A172 (cell line): ENCODE measurements at places on chromosomes 1 and 21. TPM values are rescaled to one million over a fixed set of nuclear protein-coding genes. Genes with fewer than 3 reads are reported as not detected.

The CHIA gene
- total RNA-seq, result not detected in 2 replicates

The ACTL8 gene
- not detected in 2 replicates for total RNA-seq

The VAV3 gene
- 0.65 and 0.88 TPM in 2 replicates for total RNA-seq

The CHAF1B gene
- 25.9 and 33.9 TPM in 2 replicates for total RNA-seq

- DNase-seq, result no peak
Observed at GRCh38 chr1:243963571-243963970, 87.5 kb upstream of the ZBTB18 start.

GRCh38 chr1:9263276-9263855 is 28.8 kb downstream of the H6PD start:
- no peak for DNase-seq

DNA sequence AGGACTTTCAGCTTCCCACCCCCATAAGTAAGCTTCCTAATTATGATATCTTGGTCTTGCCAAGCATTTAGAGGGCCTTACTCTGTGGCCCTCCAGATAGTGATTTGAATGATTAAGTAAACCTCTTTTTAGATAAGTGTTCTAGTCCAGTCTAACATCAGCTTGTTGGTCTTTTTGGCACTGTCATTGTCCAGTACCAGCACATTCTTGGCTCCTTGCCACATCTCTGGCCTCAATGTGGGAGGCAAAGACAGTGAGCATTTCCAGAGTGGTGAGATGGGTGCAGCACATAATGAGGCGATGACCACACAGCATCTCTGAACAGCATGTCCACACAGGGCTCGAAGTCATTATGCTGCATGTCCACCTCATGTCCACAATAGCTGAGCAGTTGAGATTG is 6.1 kb downstream of the CAPZA1 start:
- DNase-seq, result peak; percentile 8

GRCh38 chr1:162530307-162530987 is 31.1 kb upstream of the UAP1 start:
- no peak for DNase-seq

GRCh38 chr1:154614901-154615300 is 6.9 kb upstream of the ADAR start:
- no peak for DNase-seq

DNA sequence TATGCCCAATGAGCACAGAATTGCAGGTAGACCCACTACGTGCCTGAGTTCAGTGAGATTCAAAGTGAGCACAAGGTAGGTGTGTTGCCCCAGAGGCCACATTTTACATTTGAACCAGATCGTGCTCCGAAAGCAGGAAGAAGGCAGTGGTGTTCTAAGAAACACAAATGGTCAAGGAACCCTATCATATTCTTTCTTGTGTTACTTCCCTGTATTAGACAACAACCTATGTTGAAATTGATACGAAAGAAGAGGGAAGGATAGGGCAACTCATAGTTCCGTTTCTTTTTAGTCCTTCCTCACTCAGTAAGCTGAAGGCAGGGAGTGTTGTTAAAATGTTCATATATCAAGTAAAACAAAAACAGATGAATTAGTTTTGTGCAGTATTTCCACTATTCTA is 33.9 kb downstream of the OLFML2B start:
- no peak for DNase-seq

GRCh38 chr1:151720974-151721787 is at the start of gene RIIAD1:
RIIAD1 (plus strand) TSS chr1:151721522; CDS start chr1:151721537, 15 bp downstream.
- DNase-seq, result no peak

- no peak for DNase-seq
Observed at GRCh38 chr1:10814976-10815857, 18.8 kb upstream of the CASZ1 start.

DNA sequence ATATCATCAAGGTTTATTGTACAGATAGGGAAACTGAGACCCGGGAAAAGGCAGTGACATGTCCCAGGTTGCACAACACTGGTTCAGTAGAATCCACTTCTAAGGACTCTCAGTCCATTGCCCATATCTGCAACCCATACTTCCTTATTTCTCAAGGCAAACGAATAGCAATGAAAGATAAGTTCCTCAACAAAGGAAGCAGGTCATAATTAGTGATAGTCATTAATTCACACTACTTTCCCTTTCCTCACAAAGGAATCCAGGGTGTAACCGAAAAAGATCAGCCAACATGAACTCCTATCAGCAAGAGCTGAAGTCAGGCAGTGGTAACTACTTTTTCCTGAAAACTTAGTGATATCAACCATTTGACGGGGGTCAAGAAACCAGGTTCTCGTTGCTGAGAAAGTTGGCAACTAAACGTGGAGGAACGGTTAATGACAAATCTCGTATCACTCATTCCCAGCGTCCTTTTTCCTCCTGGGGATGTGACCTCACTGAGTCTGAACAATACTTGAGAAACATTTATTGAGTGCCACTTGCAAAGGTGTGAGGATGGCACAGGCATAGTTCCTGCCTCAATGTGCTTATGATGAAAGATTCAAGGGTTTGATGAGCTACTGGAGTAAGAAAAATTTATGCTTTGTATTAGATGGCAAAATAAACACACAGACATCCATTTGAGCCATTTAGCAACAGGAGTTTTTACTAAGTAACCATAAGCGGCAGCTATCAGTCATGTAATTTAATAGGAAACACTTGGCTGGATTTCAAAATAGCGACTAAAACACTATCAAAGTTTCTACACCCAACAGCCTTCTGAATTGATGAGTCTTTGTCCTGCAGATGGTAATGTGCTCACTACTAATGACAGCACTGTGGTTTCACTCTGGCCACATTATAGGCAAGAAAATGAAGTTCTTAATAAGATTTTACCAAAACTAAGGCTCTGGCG is 82.3 kb downstream of the PLPP3 start:
- DNase-seq, result no peak
